ENCODE measurements at places on chromosomes 2 and 18.

DNA sequence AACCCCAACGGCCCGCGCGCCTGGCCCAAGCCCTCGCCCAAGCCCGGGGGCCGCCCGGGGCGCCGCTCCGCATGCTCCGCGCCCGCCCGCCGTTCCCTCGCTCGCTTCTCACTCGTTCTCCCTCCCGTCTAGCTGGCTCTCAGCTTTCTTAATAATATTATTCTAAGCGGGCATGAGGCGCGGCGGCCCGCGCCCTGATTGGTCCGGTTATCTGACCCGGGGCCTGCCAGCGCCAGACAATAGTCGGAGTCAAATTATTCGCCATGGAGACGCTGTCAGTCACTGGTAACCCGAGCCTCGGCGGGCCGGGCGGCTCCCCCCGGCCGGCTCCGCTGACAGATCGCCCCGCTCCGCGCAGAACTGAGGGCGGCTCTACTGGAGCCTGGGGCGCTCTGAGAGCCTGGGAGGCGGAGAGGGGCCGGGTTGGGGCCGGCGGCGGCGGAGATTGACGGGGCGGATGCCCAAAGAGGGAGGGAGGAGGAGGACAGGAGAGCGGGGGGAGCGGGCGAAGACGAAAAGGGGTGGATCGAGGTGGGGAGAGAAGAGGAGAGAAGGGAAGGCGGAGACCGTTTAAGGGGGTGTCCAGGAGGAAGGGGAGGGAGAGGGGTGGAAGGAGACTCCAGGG, at the start of gene SIX2:
Gene SIX2 (minus strand): TSS at position 150 of the 625 bp plus-strand sequence. CDS start 342 bp downstream, outside the sequence.
- DNase-seq = peak; percentile 96

DNA sequence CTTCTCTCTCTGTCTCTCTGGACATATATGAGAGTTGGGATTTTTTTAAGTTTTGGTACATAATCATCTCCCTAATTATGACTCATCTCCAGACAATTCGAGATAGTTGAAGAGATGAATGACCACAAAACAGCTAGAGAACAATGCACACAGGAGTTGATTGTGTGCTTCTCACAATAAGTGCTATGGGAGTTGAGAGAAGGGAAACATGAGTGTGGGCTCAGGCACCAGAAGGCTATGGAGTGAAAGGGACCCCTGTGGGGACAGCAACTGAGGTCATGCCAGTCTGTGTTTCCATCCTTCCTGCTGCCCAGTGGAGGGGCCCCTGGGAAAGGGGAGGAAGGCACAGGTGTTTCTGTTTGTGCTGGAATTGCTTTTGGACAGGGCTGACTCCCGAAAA, 6.5 kb upstream of the YWHAQ start:
- no peak for DNase-seq

DNA sequence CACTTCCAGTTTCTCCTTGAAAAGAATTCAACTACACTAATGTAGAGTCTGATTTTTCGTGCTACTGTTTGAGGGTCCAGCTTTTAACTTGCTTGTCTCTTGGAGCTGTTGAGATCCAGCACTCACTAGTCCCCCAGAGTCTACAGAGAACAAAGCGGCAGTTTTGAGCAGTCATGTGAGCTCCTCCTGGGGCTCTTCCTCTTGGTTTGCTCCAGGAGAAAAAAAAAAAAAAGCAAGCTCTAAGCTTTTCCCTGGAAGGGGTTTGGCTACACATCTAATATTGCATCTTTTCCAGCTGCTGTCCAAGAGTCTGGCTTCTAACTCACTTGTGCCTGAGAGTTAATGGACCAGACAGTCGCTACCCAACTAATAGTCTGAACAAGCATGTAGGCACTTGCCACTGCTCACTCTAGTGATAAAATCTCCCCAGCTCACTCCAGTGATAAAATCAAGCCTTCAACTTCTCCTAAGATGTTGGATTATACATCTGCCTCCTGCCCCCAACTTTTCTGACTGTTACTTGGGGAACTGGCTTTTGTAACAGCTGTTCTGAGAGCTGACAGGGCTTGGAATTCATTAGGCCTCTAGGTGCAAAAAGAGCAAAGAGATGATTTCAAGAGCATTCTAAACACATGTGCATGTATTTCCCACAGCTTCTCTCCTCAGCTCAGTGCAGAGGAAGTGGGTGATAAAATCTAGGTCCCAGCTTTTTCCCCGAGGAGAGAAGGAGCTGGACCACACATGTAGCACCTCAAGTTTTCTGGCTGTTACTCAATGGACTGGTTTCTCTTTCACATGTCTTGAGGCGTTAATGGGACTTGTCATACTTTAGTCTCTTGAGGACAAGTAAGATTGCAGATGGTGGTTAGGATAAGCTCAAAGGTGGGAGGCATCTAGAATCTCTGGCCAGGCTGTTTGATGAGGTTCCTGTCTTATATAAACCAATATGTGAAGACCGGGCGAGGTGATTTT, 750.5 kb downstream of the LRP1B start:
- DNase-seq = peak; percentile 56

- no peak for DNase-seq
These were observed 97.4 kb downstream of the AGAP1 start for GRCh38 chr2:235591231-235591730.

DNA sequence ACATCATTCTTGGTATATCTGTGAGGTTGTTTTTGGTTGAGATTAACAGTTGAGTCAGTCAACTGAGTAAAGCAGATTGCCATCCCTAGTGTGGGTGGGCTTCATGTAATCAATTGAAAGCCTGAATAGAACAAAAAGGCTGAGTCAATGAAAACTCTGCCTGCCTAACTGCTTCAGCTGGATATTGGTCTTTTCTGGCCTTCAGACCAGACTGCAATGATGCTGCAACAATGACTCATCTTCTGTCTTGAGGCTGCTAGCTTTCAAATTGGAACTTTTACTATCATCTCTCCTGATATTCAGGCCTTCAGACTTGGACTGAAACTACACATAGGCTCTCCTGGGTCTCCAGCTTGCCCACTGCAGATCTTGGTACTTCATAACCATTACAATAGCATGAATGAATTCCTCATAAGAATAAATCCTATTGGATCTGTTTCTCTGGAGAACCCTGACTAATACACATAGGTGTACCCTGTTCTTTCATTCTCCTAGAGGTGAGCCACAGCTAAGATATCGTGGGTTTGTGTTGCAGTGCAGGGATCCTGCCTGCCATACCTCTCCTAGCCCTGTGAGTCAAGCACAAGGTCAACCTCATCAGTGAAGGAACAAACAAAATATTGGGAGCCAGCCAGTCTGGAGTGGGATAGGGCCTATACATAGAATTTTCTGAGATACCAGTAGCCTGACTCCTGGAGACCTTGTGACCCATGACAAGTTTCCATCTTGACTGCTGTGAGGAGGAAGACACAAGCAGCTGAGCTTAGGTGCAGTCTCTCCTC, 473.8 kb downstream of the DCC start:
- no peak for DNase-seq

DNA sequence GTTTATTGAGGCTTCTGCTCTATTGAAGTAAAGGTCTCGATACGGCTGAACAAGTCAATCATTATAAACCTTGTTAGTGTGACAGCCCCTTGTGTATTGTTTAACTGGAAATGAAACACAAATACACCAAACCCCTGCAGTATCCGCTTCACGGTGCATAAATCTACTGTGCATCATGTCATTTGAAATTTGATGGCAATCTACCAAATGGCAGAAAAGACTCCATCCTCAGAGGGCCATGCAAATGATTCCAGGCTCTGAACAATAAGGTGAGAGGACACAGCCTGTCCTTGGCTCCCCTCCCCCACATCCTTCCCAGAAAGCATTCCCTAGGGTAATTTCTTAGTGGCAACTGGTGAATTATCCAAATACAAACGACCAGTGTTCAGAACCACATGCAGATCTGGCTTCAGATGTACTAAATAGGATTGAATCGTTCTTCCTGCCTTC, 80.6 kb downstream of the ADCYAP1 start:
- peak; percentile 85 for DNase-seq

DNA sequence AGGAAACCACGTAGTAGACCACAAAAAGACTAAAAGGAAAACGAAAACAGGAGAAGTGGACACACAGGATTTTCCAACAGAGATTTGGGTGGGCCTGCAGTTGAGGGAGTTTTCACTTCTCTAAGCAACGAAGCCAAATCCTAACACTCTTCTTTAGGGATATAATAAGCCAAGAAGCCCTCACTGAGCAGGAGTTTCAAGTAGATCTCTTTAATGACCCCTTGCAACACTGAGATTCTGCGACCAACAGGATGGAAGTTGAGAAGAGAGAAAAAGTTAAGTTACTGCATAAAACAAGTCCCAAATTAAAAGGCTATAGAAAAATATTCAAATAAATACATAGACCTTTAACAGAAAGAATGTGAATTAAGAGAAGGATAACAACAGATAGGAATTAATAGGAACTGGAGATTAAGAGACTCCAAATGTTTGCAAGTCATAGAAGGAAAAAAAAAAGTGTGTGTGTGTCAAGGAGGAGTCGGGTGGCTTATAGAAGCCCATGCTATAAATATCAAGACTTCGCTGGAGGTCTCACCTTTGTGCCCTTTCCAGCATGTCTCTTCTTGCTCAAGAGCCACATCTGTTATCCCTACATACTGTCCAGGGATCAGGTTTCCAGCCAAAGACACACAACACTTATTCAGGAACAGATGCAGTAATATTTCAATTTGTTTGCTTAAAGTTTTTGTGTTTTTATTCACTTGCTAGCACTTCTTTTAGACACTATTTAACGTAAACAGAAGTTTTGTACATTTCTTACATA, 69.4 kb upstream of the ARHGAP28 start:
- DNase-seq = no peak

GRCh38 chr2:11990576-11990975, 244.1 kb downstream of the LPIN1 start:
- no peak for DNase-seq

DNA sequence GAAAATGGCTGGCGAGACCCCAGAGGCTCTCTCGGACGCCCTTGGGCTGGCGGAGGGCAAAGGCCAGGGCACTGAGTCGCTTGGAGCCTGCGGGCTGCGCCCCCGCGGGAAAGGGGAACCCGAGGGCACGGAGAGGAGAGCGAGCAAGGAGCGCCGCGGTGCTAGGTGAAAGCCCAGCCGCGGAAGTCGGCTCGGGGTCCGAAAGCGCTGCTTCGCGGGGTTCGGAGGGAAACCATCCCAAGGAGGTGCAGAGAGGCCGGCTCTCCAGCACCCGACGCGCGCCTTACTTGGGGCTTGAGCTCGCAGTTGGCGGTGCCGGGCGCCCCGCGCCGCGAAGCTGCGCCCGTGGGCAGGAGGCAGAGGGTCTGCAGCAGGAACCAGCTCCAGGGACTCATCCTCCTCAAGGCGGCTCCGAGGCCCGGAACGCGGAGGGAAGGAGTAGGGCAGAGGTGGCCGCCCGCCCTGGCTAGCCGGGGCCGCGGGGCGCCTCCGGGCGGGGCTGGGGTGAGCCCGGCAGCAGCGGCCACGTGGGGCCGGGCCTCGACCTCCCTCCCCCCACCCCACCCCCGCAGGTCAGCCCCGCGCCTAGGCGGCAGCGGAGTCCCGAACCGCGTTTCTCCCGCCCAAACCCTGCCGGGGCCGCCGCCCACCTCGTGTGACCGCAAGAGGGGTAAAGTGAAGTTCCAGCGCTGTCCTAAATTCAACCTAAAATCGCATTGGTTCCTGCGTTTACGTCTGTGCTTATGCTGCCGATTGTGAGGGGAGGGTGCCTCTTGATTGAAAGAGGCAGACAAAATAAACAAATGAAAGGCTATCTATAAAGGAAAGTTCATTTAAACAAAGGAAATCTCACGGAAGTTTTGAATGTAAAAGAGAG, at the start of gene TRABD2A:
Gene TRABD2A (minus strand): TSS at position 440 of the 877 bp plus-strand sequence. CDS start 45 bp downstream, at position 395.
- no peak for DNase-seq

GRCh38 chr2:183207110-183207509, 82.9 kb downstream of the NUP35 start:
- DNase-seq = no peak

DNA sequence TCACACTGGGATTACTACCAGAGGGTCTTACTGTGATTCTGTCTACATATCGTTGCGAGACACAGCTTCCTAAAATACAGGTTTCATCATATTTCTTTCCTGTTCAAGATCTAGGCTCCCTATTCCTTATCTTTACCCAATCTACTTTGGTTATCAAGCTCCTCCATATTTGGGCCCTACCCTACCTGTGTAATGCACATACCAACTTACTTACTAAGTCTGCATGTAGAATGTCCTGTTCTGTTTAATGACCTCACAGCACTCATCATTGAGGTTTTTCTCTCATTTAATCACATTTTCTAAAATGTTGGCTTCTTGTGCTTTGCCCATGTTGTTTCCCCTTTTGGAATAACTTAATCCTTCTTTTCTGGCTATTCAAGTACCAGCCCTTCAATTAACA, 551.1 kb downstream of the ZEB2 start:
- no peak for DNase-seq

- DNase-seq = no peak
These were observed 119.3 kb upstream of the MAPRE2 start for GRCh38 chr18:34921811-34922385.

DNA sequence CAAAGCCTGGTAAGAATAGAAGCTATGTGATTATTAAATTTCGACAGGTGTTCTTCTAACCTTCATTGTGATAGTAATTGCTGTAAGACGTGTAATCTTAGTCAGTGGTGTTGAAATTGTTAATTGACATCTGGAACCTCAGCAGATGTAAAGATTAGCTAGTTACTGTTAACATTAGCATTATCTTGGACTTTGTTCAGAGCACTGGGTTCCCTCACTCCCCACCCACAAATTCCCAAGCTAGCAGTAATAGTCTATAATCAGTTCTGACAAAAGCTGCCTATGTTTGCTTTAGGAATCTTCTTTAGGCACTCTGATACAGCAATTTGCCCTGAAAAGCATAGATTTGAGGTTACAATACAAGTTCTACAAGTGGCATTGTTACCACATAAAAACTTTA, 233.7 kb downstream of the EN1 start:
- no peak for DNase-seq

DNA sequence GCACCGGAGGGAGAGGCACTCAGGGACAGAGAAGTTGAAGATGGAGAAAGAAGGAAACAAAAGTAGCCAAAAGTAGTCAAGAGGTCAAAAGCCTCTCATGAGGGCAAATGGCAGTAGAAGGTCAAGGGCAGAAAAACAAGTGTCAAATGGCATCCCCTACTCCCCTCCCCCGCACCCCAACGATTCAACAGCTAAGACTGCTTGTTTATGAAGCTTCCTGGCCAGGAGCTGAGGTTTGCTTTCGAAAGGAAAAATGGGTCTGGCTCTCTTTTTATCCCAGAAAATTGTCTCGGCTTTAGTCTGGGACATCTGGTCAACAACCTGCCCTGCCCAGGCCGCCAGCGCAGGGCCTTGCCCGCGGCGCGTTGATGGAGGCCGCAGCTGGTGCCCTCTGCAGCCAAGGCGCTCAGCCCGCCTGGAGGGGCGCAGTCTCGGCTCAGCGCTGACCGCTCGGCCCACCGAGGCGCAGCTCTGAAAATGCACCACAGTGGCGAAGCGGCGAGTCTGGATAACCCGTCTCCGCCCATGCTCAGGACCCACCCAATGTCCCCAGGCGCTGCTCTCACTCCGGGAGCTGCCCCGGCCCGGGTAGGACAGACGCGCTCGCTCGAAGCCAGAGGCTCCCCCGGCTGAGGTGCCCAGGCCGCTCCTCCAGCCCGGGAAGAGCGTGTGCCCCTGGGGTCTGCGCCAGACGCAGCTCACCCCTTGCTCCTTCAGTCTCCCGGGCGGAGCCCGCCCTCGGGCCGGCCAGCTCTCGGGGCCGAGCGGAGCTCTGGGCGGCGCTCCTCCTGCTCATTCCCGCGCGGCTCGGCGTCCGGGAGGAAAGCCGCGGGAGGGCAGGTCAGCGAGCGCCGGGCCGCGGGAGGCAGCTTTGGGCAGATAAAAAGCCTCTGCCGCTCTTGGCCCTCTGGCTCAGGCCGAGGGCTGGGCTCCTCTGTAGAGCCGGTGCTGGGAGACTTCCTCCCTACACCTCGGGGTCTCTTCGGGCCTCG, 1.8 kb upstream of the TBR1 start:
- DNase-seq = no peak

GRCh38 chr18:9521770-9522169, 46.5 kb downstream of the RALBP1 start:
- no peak for DNase-seq

GRCh38 chr2:28052691-28053090, 162.2 kb downstream of the BABAM2 start:
- no peak for DNase-seq
